CD4-positive, alpha-beta T cell treated with Interleukin-17A for 1 hour (primary cell): ENCODE measurements at places on chromosomes 3 and 15.

DNA sequence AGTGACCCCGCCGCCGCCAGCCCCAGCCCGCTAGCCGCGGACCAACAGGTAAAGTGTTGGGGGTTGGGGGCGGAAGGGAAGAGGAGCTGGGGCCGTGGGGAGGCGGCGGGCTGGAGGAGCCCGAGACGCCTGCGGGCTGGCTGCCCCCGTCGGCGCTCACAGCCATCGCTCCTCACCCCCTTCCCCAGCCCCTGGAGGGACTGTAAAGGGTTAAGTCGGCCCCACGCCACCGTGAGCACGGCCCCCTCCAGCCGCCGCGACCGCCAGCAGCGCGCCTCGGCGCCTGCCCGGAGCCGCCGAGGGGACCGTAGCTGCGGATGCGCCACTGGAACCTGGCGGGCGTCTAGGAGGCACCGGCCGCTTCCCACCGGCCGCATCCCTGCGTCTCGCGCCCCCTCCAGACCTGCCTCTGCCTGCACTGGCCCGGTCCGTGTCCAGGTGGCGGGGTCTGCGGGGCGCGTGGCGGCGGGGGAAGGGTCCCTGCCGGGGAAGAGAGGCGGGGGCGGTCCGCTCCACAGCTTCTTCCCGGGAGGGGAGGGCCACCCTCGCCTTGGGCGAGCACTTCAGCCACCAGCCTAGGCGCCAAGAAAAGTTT, 522 bp downstream of the MED12L start:
- no peak for DNase-seq

DNA sequence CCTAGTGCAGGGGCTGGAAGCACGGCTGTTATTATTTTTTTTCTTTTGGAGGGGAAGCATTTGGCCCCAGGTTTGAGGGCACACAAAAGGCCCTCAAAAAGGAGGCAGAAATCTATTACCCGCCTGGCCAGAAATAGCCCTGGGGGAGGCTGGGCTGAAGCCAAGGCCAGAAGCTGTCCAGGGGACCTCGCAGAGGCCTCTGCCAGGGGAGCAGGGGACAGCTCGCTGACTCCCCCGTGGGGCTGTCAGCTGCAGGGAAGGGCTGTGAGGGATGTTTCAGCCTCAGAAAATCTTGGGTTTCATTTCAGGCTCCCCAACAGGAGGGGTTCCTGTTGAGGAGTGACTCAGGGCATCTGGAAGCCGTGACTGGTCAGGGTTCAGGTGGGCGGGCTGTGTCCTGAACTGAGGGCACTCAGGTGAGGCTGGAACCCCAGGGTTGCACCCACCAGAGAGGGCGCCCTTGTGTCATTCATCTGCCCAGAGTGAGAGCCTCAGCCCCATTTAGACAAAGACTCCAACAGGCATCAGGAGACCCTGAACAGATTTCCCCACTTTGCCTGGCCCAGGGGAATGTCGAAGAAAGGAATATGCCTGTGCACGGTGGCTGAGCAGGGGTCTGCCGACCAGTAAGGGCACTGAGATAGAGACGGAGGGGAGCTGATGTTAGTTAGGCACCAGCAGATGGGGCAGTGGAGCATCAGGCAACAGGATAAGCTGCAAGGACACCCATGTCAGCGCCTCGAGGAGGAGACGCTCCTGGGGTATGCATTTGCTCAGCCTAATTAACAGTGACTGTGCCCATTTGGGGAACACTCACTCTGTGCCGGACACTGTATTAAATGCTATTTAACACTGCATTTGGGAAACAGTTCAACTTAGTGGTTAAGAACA, 43.5 kb upstream of the SLC6A11 start:
- DNase-seq: no peak

- DNase-seq: no peak
These were observed 115.6 kb upstream of the CADPS start for GRCh38 chr3:62990704-62991413.

GRCh38 chr3:184248454-184249411, at the start of gene ALG3:
ALG3 (minus strand) TSS chr3:184248962; CDS start chr3:184248940, 22 bp downstream.
- peak; percentile 90 for DNase-seq

DNA sequence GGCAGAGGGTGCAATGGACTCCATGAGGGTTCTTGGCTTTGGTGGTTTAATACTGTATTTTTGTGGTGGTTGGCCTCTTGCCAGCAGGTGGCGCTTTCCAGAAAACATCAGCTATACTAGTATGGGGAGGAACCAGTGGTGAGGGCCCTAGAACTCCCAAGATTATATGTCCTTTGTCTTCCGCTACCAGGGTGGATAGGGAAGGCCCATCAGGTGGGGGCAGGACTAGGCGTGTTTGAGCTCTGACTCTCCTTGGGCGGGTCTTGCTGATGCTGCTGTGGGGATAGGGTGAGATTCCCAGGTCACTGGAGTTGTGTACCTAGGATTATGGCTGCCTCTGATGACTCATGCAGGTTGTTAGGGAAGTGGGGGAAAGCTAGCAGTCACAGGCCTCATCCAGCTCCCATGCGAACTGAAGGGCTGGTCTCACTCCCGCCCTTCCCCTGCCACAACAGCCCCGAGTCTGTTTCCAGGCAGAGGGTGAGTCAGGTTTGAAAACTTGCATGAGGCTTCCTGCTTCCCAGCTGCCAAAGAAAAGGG, 357.7 kb downstream of the OTOL1 start:
- DNase-seq: no peak

GRCh38 chr3:114427285-114428043, 133.6 kb downstream of the TIGIT start:
- no peak for DNase-seq

GRCh38 chr3:30130391-30130790, 476.0 kb upstream of the TGFBR2 start:
- no peak for DNase-seq

- no peak for DNase-seq
These were observed 651.0 kb upstream of the NAALADL2 start for GRCh38 chr3:174208161-174208560.

GRCh38 chr3:178778589-178778988, 242.4 kb downstream of the KCNMB2 start:
- no peak for DNase-seq

- DNase-seq: no peak
These were observed 177.5 kb downstream of the GRM7 start for GRCh38 chr3:7038394-7038793.

GRCh38 chr3:67976663-67977062, 322.3 kb upstream of the SUCLG2 start:
- no peak for DNase-seq

DNA sequence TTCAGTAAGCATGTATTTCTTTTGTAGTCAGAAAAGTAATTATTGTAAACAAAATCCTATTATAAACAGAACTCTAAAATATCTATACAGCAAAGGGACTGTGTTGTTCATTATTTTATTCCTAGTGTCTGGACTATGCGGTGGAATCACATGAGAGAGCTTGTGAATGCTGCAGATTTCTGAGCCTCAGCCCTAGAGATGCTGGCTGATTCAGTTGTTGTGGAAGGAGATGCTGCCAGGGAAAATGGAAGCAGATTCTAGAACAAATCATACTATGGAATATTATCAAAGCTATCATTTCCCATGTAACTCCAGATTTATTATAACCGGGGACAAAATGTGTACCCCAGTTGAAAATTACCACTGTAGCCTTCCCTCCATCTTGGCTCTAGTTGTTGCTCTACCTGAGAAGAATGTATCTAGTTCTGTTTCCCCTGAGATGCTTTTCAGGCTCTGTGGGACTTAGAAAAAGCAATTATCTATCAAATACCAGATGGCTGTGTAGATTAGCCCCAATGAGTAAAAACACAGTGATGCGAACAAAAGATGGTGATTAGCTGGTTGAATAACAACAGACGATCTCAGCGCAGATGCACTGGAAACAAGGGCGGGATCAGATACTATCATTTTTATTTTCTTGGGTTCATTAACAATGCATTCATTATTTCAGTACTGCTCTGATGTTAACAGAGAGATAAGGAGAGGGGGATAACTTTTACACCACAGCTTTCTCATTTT, 131.3 kb downstream of the TMEM108 start:
- no peak for DNase-seq

DNA sequence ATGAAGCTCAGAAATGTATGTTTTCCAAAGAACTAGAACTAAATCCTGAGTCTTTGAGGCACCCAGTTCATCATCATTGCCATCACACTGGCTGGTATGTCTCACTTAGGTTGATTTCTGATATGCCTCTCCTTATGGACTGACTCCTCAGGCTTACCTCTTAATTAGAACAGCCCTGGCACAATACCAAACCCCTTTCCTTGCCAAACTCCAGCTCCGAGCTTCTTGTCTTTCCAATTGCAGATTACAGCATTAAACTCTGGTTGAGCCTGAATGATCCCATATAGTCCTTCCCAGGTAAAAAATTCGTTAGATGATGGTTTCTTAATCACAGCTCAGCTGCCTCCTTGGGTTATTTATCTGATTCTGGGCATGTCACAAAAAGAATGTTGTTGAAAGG, 66.3 kb downstream of the RTP4 start:
- no peak for DNase-seq

DNA sequence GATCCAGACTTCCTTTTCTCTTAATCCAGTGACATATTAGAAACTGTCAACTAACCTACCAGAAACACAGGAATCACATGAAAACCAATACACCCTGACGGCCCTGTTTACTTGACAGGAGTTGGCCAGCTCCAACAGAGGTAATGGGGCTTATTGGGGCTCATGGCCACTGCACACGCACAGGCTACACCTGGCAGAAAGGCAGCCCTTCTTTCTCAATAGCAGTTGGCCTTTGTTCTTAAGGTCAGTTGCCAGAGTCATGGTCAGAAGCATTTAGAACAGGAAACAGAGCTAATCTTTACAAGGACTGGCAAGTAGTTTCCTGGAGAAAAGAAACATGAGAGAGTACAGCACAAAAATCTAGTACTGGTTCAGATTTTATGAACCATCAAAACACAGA, 181.8 kb downstream of the MAGI1 start:
- DNase-seq: no peak

DNA sequence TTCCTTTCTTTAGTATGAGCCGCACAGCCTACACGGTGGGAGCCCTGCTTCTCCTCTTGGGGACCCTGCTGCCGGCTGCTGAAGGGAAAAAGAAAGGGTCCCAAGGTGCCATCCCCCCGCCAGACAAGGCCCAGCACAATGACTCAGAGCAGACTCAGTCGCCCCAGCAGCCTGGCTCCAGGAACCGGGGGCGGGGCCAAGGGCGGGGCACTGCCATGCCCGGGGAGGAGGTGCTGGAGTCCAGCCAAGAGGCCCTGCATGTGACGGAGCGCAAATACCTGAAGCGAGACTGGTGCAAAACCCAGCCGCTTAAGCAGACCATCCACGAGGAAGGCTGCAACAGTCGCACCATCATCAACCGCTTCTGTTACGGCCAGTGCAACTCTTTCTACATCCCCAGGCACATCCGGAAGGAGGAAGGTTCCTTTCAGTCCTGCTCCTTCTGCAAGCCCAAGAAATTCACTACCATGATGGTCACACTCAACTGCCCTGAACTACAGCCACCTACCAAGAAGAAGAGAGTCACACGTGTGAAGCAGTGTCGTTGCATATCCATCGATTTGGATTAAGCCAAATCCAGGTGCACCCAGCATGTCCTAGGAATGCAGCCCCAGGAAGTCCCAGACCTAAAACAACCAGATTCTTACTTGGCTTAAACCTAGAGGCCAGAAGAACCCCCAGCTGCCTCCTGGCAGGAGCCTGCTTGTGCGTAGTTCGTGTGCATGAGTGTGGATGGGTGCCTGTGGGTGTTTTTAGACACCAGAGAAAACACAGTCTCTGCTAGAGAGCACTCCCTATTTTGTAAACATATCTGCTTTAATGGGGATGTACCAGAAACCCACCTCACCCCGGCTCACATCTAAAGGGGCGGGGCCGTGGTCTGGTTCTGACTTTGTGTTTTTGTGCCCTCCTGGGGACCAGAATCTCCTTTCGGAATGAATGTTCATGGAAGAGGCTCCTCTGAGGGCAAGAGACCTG, 13.2 kb downstream of the GREM1 start:
- DNase-seq: no peak

DNA sequence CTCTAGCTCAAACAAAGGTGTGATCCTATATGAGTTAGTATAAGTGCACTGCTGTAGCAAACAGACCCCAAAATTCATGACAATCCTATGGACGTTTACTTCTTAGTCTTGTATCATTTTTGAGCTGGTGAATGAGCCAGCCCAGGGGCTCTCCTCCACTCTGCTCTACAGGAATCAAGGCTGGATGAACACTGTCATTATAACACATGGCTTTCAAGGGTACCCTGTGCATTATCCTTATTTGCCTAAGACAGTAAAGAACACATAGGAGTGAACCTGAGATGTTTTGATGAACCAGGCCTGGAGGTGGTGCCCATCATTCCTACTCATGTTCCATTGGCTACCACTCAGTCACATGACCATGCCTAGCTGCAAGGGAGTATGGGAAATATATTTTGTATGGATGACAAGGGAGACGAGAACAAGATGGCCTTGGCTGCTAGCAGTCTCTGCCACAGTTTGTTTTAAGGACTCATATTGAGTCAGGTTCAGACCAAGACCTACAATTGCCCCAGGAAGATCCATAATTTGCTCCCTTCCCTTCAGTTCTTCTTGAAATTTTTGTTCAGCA, 107.4 kb upstream of the HES1 start:
- no peak for DNase-seq

- DNase-seq: no peak
These were observed 37.0 kb downstream of the ATP8B4 start for GRCh38 chr15:50082066-50082465.

DNA sequence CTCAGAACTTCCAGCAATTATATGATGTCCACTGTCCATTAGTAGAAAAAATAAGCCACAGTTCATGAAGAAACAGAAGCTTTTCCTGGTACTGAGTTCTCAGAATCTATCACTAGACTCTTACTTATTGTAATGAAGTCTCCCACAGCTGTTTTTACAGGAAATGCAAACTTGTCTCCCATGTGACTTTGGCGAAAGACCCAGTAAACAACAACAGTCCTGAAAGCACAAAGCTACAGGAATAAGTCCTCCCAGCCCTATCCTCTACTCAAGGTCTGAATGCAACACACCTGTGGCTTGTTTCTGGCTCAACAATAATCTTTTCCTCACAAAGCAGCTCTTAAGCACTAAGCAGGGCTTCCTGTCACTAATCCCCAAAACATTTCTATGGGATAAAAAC, 55.9 kb downstream of the EOMES start:
- no peak for DNase-seq

DNA sequence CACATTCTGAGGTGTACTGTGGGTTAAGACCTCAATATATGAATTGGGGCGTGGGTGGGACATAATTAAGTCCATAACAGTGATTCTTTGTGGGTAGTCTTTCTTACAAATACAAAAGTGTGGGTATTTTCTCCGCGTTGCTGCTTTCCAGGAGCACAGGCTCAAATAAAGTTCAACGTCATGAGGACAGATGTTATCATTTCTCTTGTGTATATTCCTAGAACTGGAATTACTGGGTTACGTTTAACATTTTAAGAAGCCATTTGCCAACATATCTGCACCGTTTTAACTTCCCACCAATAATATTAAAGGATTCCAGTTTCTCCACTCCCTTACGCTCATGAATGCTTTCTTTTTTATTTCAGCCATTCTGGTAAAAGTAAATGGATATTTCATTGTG, 39.6 kb downstream of the ZNF860 start:
- DNase-seq: no peak
